ENCODE measurements at places on chromosomes 12 and 14.

DNA sequence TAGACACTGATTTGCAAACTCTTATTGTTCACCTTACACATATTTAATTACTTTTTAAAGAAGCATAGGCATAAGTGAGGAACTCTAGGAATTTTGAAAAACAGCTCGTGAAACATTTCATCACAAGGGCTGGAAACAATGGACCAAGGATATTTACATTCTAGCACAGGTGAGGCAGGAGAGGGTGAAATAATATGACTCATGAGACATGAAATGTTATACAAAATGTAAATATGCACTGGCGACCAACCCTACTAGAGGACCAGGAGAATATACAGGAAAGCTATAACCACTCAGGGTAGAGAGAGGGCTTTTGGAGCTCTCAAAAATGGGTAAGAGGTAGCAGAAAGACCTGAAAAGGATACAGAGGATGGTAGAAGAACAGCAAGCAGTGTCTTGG is 115.3 kb downstream of the PTGER2 start:
- DNase-seq, result no peak

DNA sequence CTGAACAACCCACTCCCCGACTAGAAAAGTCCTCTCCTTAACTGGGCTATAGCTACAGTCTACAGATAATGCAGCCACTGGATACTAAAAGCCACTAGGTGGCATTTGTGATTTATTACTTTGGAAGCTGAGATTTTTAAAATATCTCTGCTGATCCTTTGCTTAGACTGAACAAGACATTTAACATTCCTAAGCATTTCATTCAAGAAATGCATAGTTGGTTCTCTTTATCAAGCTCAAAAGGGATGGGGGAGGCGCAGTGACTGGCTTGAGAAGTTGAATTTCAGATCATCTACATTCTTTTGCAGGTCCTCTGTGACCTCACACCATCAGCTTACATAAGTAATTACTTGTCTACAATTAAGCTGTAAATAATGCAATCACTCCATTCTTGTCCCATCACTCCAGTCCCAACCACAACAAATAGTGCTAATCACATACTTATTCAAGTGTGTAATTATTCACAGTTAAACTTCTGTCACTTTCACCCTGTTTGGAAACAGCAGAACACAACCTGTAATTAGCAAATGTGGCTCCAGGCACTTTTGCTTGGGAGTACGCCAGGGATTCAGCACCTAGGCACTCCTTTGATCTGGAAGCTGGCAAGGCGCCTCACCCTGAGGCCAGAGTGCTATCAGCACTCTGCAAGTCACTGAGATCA is 203.6 kb downstream of the NOVA1 start:
- DNase-seq, result no peak

GRCh38 chr14:92711976-92712653 is 36.3 kb downstream of the LGMN start:
- no peak for DNase-seq

GRCh38 chr12:29147731-29148595 is 1.1 kb upstream of the FAR2 start:
- DNase-seq, result no peak

- no peak for DNase-seq
These were observed 16.6 kb downstream of the HIP1R start for GRCh38 chr12:122851820-122852219.

DNA sequence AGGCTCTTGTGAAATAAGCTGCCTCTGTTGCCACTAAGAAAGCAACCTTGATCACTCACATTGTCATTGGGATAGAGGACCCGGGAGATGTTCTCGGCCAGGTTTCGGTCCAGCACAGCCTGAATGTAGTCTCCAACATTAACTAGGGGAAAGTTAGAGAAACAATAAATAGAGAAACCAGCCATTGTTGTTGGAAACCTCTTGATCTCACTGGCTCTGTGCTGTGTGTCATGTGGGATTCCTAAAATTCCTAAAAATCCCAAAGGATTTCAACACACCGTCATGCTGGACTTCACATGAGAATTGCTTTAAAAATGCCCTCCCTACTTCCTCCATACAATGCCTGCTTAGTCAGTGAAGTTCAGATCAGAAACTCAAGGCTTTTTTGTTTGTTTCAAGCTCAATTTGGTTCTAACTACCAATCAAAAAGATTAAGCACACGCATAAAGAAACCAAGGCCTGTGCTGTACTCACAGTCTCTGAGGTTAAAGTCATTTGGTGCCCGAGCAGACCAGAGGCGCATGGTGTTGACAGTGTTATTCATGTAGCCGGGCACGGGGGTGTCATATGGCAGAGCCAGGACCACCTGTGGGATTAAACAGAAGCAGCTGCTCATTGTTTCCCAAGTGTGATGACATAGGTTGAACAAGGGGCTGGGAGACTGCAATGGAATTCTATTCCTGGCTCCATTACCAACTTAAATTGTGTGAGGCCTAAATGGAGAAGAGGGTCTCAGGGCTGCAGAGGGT is 23.6 kb downstream of the PYGL start:
- no peak for DNase-seq

GRCh38 chr14:91303091-91303923 is 58.8 kb upstream of the GPR68 start:
- DNase-seq, result no peak

DNA sequence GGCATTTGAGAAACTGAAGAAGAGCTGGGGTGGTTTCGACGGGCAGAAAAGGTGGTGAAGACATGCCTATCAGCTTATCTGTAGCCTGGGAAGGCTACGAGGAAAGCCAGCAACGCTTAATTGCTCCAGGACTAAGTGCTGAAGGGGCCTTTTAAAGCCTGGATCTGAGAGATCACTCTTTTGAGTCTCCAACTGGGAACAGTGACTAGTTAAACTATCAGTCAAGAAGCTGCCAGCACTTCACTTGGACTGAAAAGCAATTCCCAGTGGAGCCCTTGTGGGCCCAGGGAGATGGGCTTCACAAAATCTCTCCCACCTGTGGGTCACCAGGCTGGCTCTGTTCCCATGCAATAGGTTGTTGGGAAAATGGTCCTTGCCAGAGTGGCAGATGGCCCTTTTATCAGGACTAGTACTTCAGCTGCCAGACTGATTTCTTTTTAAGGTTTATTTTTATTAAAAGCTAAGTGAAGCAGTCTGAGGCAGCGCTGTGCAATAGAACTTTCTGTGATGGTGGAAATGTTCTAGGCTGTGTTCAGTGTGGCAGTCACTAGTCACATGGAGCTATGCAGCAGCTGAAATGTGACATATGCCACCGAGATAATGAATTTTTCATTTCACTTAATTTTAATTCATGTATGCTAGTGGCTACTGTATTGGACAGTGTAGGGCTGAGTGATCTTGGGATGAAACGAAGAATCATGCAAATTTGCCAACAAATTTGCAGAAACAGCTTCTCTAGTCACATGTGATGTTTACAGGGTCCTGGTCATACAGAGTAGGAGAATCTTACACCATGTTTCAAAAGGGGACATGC is 276.8 kb downstream of the PCNX1 start:
- no peak for DNase-seq

DNA sequence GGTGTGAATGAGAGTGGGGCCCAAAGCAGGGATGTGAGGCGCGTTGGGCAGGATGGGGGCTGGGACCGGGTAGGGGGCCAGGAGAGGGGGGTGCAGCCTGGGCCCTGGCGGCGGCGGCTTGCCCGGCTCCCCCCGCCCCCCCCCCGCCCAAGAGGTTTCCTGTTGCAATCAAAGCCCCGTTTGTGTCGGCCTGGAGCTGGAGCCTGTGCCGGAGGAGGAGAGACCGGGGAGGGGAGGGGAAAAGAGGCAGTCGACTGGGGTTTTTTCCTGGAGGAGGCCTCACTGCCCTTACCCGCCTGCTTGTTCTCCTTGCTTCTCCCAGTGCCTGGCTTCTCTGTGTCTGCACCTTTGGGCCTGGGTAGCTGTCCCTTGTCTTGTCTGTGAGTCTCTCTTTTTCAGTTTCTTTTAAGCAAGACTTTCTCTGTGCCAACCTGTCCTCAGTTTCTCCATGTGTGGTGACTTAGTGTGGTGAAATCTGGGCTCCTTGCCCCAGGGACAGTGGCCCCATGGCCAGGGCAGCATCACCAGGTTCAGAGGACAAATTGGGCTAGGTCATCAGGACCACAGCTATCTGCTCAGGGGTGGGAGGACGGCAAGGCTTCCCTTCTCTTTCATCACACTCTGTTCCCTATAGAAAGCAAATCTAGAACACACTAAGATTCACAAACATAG is 8.5 kb downstream of the RARG start:
- no peak for DNase-seq

DNA sequence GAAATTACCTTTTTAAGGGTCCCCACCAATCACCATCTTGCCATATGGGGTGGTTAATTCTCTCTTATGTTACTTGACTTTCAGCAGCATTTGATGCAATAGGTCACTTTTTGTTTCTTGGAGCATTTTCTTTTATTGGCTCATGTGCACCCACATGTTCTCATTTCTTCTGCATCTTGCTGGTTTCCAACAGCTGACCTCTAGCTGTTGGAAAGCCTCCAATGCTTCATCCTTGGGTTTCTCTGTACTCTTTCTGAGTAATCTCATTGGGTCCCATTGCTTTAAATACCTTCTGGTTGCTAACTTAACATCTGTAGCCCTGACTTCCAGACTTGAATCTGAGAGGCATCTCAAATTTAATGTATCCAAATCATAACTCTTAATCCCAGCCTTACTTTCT is 116.8 kb downstream of the CRADD start:
- DNase-seq, result no peak

- no peak for DNase-seq
These were observed 34.0 kb upstream of the ALG10 start for GRCh38 chr12:33988197-33988805.

GRCh38 chr12:1322821-1323220 is 271.6 kb downstream of the FBXL14 start:
- no peak for DNase-seq

DNA sequence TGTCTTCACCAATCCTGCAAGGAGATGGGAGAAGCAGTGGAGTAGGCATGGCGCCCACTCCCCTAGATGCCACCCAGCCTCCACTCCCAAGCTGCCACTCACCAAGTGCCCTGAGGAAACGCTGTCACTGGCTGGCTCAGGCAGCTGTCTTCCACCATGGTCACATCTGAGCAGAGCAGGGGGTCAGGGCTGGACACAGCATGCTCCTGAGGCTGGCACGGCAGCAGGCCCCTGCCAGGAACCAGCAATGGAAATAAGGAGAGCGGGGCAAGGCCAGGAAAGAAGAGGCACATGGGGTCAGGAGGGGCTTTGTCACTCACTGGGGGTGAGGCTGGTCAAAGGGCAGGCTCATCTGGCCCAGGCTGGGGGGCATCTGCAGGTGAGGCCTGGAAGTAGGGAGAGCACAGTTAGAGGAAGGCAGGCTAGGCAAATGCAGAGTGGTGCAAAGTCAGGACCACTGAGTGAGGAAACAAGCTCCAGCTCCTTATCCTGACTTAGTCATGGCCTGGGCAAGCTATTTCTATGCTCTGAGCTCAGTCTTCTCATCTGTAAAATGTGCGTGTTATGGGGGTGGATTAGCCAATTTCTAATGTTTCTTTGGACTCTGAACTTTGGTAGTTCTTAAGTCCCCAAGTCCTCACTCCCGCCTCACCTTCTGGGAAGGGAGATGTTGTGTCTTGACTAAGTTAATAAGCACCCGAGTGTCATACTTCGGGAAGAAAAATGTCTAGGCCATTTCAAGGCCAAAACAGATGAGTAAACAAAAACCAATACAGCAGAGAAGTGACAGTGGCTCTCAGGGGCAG is 8.0 kb downstream of the NAB2 start:
- no peak for DNase-seq

DNA sequence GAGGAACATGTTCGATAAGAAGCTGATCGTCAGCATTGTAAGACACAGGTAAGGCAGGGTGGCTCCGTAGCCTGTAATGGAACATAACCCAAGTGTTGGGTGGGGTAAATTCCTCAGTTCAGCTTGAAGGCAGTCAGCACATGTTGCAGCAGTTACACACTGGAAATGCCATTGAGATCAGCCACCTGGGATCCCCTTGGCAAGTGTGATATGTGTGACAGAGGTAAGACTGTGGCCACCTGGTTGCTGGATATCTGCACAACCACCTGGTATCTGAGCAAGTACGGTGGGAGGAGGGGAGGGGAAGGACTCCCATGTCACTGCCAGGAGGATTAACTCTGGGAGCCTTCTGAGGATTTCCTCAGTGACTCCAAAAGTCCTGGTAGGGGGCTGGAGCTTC is 158.0 kb upstream of the CAND1 start:
- no peak for DNase-seq

- DNase-seq, result no peak
These were observed 224.3 kb upstream of the NAV3 start for GRCh38 chr12:77606348-77606747.

DNA sequence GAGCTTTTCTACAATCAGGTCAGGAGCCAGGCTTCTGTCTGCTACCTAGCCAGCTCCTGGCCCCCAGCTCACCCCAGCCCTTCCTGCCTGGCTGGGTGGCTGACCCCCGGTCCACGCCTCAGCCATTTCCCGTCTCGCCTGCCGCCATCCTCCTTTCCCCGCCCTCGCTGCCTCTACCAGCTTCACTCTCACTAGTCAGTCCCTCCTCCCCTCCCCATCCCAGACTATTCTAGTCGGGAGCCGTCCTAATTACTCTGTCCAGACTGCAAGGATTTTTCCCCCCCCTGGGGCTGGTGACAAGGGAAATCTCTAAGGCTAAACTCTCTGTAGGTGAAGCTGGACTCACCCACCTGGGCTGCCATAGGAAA is 825 bp downstream of the DHH start:
- no peak for DNase-seq

- no peak for DNase-seq
These were observed 134.1 kb downstream of the NCOR2 start for GRCh38 chr12:124433147-124433874.

Measured in stimulated activated CD4-positive, alpha-beta T cell treated with anti-CD3 and anti-CD28 coated beads, Interleukin-1b, Interleukin-23, amount 100 ng/mL, for 1 hour (primary cell).